Fibroblast of skin of abdomen (primary cell): ENCODE measurements at places on chromosomes 7 and 10.

GRCh38 chr7:28933846-28934320 lies 24.2 kb downstream of the TRIL start:
- no peak for DNase-seq

DNA sequence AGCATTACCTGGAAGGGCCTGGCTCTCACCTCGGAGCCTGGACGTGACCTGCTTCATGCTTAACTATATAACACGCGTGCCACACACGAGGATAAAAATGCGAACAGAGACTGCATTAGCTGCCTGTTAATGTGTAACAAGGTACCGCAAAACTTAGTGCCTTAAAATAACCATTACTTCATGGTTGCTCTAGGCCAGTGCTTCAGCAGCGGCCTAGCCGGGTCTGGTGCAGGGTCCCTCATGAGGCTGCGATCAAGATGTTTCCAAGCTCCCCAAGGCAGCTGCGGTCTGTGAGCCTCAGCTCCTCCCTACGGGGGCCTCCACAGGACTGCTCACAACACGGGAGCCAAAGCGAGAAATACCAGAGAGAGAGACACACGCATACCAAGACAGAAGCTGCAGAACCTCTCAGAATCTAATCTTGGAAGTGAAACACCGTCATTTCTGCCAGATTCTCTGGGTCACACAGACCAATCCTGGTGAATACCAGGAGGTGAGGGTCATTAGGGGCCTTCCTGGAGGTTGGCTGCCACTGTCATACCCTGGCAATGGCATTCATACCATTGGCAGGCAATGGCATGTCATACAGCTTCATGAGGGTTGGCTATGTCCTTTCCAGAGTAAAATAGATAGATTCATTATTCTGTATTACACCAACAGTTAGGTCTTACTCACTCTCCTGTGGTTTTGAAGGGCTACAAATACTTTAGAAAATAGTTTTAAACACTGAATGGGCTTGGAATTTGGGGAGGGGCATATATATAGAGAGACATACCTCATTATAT lies 94.5 kb downstream of the HIPK2 start:
- peak; percentile 91 for DNase-seq

GRCh38 chr7:92813390-92814024 lies 22.9 kb downstream of the CDK6 start:
- peak; percentile 59 for DNase-seq

DNA sequence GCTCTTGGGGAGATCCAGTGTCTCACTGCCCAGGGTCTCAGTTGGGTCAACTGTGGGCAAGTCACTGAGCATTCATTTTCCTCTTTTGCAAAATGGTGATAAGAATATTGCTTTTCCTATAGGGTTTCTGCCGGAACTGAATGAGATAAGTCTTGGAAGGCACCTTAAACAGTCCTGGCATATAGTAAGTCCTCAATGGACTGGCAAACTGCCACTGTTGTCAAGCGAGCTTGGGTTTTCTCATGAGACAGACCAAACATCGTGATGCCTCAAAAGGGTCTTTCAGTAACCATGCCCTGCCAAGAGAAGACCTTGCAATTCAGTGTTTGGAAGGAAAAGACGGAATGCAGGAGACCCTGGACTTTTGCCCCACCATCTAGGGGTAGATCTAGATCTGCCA lies 251.5 kb downstream of the WDR11 start:
- DNase-seq, result no peak

- no peak for DNase-seq
Measured at GRCh38 chr10:5748394-5748803, 63.8 kb downstream of the TASOR2 start.
